ENCODE measurements at places on chromosomes 5 and 9.
A peak's percentile ranks its signal among the peaks of the same experiment; 100 is the strongest.

DNA sequence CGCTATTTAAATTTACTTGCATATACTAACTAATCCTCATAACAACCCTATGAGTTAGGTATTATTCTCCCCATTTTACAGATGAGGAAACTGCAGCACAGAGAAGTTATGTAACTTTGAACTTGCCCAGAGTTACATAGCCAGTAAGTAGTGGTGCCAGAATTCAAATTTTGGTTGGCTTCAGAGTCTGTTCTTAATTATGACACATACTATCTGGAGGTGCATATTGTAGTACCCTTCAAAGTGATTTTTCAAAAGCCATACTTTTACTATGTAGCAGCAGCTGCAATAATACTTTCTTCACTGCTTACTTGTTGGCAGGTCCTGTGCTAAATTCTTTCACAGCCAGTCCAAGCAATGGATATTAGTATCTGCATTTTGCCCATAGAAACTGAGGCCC lies 16.4 kb downstream of the MAN2A1 start:
- DNase-seq: no peak

- DNase-seq: peak; percentile 57
Measured at GRCh38 chr5:174571662-174572397, 152.6 kb upstream of the MSX2 start.

DNA sequence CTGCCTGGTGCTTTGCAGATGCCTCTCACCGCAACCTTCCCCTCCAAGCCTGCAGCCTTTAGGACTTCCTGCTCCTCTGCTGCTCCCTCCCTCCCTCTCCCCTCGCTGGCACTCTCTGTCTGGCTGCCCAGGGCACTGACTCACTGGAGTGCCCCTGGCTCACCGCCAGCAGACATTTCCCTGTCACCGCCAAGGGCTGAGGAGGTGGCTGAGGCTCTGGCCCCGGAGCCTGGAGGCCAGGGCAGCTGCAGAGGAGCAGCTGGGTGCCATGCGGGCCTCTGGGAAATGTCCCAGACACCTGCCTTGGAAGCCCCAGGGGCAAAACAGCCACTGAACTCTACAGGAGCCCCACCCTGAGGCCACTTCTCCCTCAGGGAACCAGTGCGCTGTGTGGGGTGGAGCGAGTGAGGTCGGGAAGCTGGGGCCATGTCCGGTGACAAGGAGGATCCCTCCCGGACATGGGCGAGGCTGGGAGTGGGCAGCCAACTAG lies 53.4 kb downstream of the TENT4A start:
- DNase-seq: peak; percentile 99

- DNase-seq: no peak
Measured at GRCh38 chr5:144198386-144198785, 27.7 kb downstream of the KCTD16 start.

DNA sequence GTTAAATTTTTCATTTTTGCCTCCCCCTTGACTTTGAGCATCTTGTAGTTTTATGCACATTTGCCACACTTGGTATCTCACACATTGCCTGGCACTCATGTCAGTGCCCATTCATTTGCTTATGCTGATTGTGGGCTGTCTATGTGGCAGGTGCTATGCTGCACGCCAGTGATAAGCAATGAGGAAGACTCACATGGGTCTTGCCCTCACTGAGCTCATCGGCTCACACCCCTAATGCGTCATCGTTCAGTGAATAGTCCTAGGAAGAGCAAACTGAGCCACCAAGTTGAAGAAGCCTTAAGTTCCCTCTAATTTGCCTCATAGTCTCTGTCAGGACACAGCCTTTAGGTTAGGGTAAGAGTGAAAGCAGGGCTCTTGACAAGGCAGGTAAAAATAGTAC lies 209.4 kb upstream of the IL12B start:
- DNase-seq: no peak
